Activated effector memory CD4-positive, alpha-beta T cell treated with Interleukin-2 at 50 U/mL for 16 hours (primary cell): ENCODE measurements at places on chromosomes 1 and 21.

DNA sequence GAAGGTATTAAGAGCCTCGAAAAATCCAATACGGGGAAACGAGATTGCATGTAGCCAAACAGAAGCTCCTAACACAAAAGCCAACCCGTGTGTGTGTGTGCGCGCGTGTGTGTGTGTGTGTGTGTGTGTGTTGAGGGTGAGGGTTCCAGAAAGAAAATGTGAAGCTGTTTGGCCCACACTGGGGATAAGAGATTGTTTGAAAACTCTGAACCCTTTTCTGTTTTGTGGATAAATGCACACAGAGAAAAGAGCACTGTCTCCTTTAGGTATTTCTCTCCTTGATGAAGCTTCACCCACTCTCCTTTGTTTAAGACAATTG lies 1.9 kb downstream of the WLS start:
- DNase-seq, result no peak

GRCh38 chr1:100107696-100108095 lies 25.0 kb downstream of the SASS6 start:
- no peak for DNase-seq

DNA sequence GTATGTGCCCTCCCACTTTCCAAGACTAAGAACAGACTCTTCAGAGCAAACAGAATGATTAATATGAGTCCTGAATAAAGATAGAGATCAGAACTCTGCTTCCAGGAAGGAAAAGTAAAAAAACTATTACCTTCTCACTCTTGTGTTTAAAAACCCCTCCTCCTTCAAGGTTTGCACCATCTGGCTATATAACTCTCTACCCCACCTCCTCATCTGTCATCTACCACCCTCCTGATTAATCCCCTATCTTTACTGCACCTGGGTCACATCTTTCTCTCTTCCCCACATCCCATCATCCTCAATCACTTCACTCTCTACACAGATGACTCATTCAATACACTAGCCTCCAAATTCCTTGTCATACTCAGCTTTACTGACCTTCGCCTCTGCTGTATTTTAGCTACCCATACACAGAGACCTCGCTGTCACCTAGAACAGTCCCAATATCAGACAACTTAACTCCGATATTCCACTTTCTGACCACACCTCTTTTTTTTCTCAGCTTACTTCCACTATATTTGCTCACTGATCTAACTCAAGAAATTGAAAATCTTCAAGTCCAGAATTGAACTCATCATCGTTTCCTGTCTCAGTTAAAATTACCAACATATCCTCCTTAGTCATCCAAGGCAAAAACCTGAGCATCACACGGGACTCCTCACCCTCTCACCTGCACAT lies 3.7 kb downstream of the SCMH1 start:
- DNase-seq, result no peak

DNA sequence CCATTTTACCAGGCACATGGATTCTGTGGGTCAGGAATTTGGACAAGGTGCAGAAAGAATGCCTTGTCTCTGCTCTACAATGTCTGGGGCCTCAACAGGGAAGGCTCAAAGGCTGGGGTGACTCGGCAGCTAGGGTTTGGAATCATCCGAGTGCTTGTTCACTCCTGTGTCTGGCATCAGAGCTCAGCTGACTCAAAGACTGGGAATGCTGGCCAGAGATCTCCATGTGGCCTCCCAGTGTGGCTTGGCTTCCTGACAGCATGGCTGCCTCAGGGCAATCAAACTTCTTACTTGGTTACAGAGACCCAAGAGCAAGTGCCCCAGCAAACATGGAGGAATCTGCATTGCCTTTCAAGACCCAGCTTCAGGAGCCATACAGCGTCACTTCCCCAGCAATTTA lies 110.5 kb downstream of the TOMM20 start:
- DNase-seq, result no peak

GRCh38 chr1:191888996-191889622 lies 269.2 kb upstream of the RGS18 start:
- DNase-seq, result no peak

DNA sequence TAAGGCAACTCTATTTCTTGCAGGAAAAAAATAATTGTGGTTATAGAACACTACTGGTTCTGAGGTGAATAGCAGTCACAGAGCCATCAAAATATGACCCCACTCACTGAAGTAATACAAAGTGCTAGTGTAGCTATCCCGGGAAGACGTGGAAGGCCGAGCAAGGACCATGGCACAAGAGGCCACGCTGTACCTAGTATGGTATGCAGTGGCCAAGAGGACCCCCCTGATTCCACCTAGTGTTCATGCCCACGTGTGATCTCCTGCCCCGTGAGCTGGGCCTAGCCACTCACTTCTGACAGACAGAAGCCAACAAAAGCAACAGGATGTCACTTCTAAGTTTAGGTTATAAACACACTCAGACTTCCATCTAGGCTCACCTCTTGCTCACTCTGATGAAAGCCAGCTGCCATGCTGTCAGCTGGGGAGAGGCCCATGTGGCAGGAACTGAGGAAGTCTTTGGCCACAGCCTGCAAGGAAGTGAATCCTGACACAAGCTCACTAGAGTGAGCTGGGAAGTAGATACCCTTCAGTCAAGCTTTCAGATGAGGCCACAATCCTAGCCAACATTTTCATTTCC lies 21.7 kb upstream of the LSS start:
- DNase-seq, result no peak

DNA sequence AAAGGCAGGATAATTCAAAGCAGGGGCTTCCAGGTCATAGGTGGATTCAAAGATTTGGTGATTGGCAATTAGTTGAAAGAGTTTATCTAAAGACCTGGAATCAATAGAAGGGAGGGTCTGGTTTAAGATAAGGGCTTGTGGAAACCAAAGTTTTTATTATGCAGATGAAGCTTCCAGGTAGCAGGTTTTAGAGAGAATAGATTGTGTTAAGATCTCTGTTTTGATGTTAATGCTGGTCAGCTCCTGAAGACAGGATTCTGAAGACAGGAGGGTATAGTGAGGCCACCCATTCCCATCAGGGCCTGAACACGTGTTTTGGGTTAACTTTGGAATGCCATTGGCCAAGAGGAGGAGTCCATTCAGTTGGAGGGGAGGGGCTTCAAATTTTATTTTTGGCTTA lies 6.1 kb upstream of the PTBP2 start:
- DNase-seq, result no peak

- no peak for DNase-seq
These were observed 32.9 kb downstream of the RASSF5 start for GRCh38 chr1:206540044-206540780.

DNA sequence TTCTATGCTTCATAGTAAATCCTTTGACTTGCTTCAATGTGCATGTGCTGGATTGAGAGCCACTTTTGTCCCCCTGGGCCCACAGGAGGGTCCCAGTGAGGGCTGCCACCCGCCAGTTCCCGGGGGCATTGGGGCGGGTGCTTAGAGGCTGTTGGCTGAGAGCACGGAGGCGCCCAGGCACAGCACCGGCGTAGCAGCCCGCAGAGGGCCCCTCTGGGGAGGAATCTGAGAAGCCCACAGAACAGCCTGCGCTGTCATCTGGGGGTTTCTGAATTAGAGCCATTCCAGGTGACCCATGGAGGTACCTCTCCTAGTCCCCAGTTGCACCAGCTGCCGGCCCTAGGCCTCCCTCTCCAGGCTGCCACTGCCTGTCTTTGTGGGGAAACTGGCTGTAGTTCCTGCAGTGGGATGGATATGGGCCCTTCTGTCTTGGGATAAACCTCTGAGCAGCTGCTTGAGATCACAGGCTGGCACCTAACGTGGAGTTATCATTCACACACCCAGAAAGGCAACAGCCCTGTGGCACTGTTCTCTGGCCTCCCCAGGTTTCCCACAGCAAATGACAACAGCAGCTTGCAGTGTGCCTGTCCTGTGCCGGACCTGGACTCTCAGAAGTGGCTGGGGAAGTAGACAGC lies 39.5 kb downstream of the TMEM51 start:
- DNase-seq, result no peak

DNA sequence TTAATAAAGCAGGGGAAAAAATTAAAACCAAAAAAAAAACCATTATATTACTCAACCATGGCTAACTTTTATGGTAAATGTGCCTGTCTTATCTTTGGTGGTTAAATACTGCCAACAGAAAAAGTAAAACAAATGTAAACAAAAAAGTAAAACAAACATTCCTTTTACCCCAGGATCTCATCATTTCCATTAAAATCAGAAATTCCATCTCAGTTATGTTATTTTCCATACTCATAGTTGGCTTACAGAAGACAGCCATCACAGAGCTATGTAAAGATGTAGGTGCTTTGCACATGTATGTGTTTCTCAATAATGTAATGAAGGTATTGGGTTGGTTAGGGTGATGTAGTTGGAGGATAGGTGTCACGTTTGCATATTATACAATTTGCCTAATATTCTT lies 185.0 kb downstream of the KCNK2 start:
- no peak for DNase-seq

GRCh38 chr1:97365026-97365425 lies 555.8 kb downstream of the DPYD start:
- DNase-seq, result no peak

DNA sequence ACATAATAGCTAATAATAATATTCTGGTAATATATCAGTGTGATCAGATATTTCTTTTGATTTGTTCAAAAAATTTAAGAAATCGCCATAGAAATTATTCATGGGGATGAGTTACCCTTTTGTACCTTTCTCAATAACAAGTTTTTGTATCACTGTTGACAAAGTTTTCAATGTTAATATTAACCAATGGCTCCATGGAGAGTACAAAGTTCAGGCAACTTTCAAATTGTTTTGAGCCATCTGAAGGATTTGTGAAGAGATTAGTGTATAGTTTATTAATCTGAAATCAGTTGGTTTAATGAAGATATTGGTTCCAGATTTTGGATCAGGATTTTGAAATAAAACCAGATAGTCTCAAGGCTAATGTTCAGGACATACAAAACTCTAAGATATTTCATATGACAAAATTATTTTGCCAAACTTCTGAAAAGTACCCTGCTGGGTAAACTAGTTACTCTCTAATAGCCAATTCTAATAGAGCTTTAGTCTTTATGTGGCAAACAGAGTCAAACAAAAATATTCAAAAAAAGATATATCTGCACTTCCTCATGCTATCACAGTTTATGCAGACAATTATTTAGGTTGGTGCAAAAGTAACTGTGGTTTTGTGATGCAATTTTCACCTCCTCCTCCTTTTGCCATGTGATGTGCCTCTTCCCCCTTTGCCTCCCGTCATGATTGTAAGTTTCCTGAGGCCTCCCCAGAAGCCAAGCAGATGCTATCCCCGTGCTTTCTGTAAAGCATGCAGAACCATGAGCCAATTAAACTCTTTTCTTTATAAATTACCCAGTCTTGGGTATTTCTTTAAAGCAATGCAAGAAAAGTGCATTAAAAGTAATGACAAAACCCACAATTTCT lies 1105.0 kb downstream of the PLA2G4A start:
- no peak for DNase-seq

GRCh38 chr1:47759936-47760629 lies 237.1 kb downstream of the TRABD2B start:
- DNase-seq, result no peak

DNA sequence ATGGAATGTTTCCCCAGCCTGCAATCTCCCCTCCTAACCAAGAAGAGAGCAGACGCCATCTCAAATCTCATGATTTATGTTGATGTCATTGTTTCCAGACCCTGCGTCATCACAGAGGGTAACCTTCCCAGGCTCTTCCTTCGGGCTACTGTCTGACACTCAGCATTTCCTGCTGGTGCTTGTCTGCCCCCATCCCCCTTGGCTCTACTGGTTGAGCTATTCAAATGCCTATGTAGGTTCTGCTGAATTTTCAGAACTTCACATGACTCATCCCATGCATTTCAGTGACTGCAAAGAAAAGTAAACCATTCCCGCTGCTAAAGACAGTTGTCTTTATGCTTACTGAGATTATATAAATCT lies 24.8 kb upstream of the ITPKB start:
- no peak for DNase-seq

DNA sequence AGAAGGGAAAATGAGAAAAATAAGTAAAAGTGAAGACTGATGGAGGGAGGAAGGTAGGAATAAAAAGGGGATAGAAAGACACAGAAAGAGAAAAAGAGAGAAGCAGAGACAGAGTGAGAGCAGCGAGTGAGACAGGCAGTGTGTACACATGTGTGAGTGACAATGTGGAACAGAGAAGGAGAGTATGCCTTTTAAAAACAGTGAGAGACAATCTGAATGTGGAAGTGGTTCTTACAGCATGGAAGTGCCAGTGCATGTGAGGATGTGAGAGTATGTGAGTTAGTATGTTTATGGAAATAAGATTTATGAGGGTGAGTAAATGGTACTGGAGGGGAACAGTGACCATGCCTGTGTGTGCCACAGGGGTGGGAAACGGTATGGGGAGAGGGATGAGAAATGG lies 1.2 kb downstream of the NEGR1 start:
- DNase-seq, result no peak

DNA sequence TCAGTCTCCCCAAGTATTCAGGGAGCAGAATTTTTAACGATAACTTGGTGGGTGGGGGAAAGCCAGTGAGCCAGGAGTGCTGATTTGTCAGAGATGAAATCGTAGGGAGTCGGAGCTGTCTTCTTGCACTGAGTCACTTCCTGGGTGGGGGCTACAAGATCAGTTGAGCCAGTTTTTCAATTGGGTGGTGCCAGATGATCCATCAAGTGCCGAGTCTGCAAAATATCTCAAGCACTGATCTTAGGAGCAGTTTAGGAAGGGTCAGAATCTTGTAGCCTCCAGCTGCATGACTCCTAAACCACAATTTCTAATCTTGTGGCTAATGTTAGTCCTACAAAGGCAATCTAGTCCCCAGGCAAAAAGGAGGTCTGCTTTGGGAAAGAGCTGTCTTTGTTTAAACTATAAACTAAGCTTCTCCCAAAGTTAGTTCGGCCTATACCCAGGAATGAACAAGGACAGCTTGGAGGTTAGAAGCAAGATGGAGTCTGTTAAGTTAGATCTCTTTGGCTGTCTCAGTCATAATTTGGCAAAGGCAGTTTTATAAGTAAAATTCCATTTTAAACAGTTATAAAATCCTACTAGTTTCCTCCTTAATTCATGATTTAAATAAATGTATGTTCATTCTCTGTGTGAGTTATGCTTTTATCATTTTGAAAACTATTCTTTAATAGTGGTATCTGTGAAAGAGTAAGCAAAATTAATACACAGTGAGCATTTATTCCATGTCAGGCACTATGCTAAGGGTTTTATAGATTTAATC lies 51.7 kb downstream of the SLC16A1 start:
- no peak for DNase-seq
